Endodermal cell (in vitro differentiated cells): ENCODE measurements at places on chromosomes 11 and 22. TPM values are rescaled to one million over a fixed set of nuclear protein-coding genes. Genes with fewer than 3 reads are reported as not detected.

DNA sequence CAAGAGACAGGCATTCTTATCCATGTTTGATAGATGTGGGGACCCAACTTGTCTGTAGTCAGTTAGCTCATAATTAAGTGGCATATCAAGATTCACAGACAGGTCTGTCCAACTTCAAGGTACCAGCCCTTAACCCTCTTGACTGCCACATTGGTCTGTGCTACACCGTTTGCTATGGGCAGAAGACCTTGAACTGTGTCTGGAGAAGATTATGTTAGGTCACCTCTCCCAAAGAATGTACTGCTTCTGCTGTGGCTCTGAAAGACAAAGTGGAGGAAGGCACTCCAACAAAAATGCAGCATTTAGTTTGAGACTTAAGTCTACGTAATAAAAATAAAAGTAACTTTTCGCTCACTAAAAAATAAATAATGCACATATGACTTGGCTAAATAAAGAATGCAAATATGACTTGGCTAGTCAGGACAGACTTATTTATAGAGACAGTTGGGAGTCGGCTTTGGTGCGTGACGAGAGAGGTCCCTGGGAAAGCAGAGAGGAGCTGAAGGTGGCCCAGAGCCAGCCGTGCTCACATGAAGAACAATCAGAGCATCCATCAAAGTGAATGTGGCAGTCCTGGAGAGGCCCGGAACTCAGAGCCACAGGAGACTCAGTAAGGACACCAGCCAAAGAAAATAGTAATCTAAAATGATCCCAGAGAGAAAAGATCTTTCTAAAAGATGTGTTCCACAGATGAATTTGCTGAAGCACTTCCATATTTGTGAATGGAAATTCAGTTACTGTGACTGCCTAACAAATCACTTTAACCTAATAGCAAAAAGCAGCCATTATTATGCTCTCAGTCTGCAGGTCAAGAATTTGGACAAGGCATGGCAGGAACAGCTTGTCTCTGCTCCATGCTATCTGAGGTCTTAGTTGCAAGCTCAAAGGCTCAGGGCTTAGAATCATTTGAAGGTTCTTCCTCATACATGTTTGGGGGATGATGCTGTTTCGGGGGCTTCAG, 35.0 kb downstream of the CWC15 start:
- H3K27me3 ChIP-seq, result no peaks in the 10 kb centered on the region
- H3K36me3 ChIP-seq, result no peaks in the 10 kb centered on the region
- no peak overlapping the region for H3K4me3 ChIP-seq
- DNase-seq, result no peak

GRCh38 chr22:20095521-20095920, 15.5 kb downstream of the DGCR8 start:
- no peaks in the 10 kb centered on the region for H3K27me3 ChIP-seq
- DNase-seq, result no peak
- no peak overlapping the region for H3K27ac ChIP-seq

HBG2 gene
- 0.62 to 1.0 TPM in 2 of 3 replicates, not detected in the other for total RNA-seq

DNA sequence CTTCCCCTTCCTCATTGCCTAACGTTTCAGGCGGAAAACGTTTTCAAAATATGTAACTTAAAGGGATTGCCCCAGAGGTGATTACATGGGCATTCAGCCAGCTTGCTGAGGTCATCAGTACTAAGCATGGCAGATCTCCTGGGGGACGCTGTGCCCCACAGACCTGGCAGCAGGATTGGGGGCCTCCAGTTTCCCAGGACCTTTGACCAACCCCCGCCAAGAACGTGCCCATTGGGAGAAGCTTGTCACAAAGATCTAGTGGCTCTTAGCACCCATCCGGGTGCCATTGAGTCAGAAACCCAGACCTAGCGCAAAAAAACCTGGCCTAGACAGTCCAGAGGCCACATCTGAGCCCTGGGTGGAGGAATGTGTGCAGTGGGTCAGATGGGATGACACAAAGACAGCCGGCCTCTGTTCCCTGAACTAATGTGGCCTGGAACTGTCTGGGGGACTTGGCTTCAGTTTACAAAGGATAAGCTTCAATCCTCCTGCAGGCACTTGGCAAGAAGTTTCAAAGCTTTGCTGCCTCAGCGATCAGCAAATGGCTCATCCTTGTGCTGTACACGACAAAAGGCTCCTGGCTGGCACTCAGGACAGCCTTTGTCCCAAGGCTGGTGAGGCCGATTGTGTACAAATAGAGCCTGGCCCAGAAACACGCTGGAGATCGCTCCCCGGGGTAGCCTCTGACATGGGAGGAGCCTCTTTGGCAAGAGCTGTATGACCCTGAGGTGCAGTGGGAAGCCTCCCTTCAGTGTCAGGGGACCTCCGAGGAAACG, 9.5 kb downstream of the C1QTNF6 start:
- H3K27ac ChIP-seq, result peak overlapping the region; percentile 70
- H3K4me1 ChIP-seq, result peaks cover 7% of the 10 kb centered on the region
- no peaks in the 10 kb centered on the region for H3K36me3 ChIP-seq

OR2AG1 gene
- total RNA-seq, result not detected in 2 replicates

DNA sequence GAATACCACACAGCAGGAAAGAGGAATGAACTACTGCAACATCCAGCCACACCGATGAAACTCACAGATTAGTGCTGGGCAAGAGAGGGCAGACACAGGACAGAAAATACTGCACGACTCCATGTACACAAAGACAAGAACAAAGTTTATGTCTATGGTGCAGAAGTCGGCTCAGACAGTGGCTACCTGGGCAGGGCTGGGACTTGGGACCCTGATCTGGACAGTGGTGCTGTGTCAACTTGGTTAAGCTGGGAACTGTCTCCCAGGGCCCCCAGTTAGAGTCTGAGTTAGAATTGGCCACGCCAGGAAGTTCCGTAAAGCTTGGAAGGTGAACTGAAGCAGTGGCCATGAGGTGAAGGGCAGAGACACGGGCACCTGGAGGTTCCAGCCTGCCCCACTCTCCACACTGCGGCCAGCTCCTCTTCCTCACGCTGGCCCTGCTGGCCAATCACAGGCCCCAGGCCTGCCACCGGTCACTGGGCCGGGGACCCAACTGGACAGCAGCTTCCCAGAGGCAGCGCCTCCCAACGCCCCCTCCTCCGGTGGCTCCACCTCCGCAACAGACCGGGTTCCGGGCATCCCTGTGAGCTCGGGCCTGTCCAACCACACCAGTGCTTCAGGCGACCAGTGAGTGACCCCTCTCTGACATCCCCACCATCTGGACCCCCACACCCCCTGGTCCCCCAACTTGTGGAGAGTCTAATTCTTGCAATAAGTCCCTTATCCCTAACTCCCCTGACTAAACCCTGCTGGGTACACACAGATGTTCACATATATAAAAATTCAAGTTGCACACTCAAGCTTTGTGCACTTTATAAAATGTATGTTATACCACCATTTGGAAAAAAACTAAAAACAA, 93.7 kb downstream of the MICAL3 start:
- no peaks in the 10 kb centered on the region for H3K4me1 ChIP-seq
- no peak overlapping the region for H3K4me3 ChIP-seq
- H3K27ac ChIP-seq, result no peak overlapping the region
- no peaks in the 10 kb centered on the region for H3K27me3 ChIP-seq
- no peak for DNase-seq

DNA sequence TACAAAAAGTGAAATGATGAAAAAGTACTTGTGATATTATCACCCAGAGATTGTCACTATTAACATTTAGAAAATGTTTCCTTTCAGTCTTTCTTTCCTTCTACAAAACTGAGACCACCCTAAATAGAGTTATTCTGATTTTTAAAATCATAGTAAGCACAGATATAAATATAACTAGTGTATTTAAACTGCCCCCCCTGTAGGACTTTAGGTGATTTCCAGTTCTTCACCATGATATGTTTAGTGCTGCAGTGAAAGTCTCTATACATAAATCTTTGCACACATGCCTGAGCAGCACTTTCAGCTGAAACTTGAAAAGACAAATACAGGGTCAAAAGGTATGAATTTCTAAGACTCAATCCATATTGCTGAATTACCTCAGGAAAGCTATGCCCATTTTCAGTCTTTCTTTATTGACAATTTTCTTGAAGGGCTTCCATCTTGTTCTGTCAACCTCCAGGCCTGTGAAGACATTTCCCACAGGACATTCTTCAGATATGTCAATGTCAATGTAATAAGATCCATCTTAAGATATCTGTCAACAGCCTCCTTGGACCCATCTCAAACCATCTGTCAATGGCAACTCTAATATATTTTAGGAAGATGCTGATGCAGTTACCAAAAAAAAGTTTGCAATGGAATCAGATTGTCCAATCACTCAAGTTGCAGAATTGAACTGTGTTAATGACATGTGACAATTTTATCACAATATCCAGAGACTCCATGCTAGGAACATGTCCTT, 30.8 kb upstream of the LDLRAD3 start:
- no peak overlapping the region for H3K27ac ChIP-seq
- no peaks in the 10 kb centered on the region for H3K4me1 ChIP-seq
- H3K36me3 ChIP-seq, result no peaks in the 10 kb centered on the region
- no peaks in the 10 kb centered on the region for H3K27me3 ChIP-seq
- no peak for DNase-seq
- H3K4me3 ChIP-seq, result no peak overlapping the region

FJX1 gene
- 3.5 to 17.5 TPM (median 17.4 TPM) in 3 replicates for total RNA-seq

DNA sequence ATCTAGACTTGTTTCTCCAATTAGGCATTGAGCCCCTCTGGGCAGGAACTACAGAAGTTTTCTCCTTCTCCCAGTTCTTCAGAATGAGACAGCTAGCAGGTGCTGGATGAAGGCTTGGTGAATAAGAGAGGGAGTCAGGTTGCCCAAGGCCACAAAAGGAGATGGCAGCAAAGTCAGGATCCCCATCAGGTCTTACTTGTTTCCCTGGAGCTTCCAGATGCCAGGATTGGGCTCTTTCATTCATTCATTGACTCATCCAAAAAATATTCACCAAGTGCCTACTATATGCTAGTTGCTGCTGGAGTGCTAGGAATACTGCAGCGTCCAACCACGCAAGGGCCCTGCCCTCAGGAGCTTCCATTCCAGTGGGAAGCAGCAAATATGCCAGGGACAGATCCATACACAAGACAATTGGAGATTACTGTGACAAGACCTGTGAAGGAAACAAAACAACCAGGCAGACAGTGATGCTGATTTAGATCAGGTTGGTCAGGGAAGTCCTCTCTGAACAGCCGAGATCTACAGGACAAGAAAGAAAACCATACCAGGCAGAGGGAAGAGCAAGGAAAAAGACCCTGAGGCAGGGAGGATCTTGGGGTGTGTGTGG, 24.6 kb upstream of the LMO1 start:
- H3K4me1 ChIP-seq, result peaks cover 11% of the 10 kb centered on the region
- no peak overlapping the region for H3K27ac ChIP-seq
- H3K27me3 ChIP-seq, result peaks cover 10% of the 10 kb centered on the region
- DNase-seq, result no peak
- no peaks in the 10 kb centered on the region for H3K36me3 ChIP-seq
- no peak overlapping the region for H3K4me3 ChIP-seq

- H3K36me3 ChIP-seq, result no peaks in the 10 kb centered on the region
- no peaks in the 10 kb centered on the region for H3K27me3 ChIP-seq
- DNase-seq, result no peak
- H3K4me1 ChIP-seq, result peaks cover 17% of the 10 kb centered on the region
- peak overlapping the region; percentile 7 for H3K4me3 ChIP-seq
- no peak overlapping the region for H3K27ac ChIP-seq
Observed at GRCh38 chr11:117073539-117073938, 24.7 kb downstream of the SIK3 start.

DNA sequence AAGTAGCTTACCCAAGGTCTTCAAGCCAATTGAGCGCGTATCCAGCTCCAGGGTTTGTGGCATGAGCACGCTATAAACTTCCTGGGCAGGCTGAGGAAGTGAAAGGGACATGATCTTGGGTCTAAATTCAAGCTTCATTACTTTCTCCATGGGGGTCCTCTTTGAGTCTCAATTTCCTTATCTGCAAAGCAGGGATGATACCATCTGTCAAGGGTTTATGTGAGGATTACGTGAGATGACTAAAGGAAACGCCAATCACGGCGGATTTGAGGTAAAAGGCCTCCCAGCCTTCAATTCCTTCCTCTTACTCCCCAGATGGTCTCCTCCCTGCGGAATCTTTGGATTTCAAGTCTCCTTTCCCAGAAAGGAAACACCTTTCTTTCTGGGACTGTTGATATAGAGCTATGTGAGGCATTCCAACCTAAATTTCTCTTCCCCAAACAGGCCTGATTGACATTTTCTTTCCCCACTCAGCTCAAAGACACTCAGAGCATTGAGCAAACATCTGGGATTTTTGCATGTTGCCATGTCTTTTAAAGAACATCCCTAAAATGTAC, 474.4 kb downstream of the INSC start:
- H3K4me3 ChIP-seq, result no peak overlapping the region
- peaks cover 82% of the 10 kb centered on the region for H3K27me3 ChIP-seq
- DNase-seq, result no peak
- no peaks in the 10 kb centered on the region for H3K36me3 ChIP-seq
- H3K4me1 ChIP-seq, result no peaks in the 10 kb centered on the region
- H3K27ac ChIP-seq, result no peak overlapping the region

DNA sequence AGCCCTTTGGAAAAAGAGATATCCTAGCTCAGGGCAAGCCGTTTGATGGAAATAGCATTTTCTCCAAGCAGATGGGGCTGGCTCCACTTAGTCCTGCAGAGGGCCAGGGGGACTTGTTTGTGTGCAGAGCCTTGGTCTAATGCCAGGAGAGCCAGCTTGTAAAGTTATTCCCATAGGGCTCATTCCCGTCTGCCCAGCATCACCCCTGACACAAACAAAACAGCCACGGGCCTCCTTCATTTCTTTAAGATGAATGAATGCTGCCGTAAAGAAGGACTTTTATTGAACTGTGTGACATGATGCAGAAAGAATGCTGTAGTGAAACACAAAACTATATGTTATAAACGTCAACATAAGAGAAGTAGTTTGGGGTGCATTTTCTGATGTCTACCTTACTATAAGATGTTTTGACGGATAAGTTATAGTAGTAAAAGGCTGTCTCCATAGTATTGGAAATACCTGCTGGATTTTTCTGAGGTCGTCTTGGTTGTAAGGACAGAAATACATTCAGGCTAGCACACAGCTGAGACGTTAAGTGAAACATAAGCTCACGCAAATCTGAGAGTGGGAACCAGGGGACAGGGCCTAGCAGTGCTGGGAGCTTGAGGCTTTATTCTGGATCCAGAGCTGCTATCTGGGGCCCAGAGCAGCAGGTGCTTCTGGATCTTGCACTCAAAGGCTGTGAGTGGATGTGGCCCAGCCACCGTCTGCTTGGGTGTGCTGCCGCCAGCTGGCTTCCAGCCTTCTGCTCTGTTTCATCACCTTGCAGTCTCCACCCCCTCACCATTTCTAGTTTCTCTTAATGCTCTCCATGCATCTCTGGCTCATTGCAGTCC, 53.3 kb downstream of the NCAM1 start:
- H3K4me1 ChIP-seq, result no peaks in the 10 kb centered on the region
- peak; percentile 51 for DNase-seq
- peak overlapping the region; percentile 55 for H3K27ac ChIP-seq
- H3K36me3 ChIP-seq, result no peaks in the 10 kb centered on the region

DNA sequence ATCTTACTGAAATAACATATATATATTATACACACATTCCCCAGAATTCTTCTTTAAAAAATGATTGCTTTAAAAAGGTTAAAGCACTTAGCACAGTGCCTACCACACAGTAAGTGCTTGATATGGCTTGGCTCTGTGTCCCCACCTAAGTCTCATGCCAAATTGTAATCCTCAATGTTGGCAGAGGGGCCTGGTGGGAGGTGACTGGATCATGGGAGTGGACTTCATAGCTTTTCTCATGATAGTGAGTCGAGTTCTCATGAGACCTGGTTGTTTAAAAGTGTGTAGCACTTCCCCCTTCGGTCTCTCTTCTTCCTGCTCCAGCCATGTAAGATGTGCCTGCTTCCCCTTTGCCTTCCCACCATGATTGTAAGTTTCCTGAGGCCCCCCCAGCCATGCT, 6.2 kb downstream of the CRYAB start:
- H3K36me3 ChIP-seq, result no peaks in the 10 kb centered on the region
- H3K4me3 ChIP-seq, result no peak overlapping the region
- peaks cover 9% of the 10 kb centered on the region for H3K4me1 ChIP-seq
- DNase-seq, result no peak

C22orf23 gene
- 0.44 and 1.0 TPM in 2 replicates for total RNA-seq
